Amniotic stem cell (primary cell): ENCODE measurements at places on chromosomes 3 and 15.

DNA sequence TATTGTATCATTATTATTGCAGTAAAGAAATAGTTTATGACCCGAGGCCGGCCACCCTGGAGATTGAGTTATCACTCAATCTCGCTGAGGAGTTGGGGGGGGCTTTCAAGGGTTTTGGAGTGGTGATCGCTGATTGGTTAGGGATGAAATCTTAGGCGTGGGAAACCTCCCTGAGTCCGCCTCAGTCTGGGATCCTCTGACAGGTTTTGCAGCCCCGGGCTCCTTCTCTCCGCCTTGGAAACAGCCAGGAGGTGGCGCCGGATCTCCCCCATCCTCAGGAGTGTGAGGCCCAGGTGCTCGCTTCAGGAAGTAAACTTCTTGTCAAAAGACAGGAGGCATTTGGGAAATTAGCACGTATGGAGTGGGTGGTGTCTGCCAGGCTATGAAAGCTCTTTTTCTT lies 41.1 kb upstream of the SEC61A1 start:
- no peak for DNase-seq

- no peak for DNase-seq
Measured at GRCh38 chr3:172522871-172523818, at the start of gene TNFSF10. Gene TNFSF10 (minus strand): TSS chr3:172523430. CDS start chr3:172523384, 46 bp downstream.

DNA sequence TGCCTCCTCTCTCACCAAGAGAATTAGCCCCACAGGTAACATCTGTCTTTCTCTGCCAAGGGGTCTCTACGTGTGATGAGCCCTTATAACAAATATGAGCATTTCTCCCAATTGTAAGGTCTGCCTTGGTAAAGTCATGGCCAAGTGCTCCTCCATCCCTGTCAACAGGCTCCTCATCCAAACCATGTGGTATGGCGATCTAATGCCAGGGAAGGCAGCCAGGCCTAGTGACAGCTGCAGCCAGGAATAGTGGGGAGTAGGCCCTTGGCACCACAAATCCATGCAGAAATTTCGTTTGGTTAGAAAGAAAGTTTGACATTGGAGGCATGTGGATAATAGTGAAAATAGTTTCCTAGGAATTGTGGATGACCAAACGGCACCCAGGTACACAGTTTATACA lies 4.7 kb upstream of the LRTM1 start:
- DNase-seq: no peak

DNA sequence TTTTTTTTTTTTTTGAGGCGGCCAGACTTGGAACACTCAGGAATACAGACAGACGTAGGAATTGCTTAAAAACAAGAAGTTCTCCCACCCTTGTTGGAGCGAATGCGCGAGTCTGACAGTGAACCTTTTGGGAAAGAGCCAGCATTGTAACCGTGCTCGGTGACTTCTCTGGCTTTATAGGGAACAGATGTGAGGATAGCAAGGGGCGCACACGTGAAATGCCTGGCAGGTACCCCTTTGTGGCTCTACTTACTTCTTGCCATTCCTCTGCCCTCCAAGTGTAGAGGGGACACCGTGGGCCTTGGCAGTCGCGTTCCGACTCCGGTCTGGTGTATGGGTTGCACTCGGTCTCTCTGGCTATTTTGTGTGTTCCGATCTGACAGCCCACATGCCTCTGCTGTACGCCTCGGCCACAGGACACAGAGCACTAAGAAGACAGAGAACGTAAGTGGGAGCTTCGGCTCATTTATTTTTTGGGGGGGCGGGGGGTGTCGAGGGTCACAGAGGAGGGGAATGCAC lies 126.4 kb downstream of the ADAMTS9 start:
- no peak for DNase-seq

DNA sequence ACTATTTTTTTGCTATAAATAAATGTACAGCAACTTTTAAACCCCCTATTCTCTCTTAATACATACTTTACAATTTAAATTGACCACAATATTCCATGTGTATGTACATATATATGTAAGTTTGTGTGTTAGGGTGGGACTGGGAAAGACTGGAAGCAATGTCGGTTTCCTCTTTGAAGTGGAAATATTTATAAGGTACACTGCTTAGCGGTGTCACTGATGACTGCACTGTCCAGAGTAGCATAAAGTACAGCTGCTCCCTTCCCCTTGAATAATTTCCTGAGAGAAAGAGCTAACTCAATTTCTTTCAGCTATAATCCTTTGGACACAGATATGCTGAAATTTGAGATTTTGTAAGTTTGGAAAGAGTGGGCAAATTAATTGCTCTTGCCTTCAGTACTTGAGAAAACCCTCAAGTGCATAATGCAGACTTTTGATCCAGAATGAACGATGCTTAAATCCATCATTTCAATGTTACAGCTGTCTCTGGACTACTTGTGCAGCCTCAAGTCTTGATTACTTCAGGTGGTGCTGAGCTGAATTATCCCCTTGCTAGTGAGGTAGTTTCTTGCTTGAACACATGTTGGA lies 267.0 kb upstream of the CFAP20DC start:
- no peak for DNase-seq

- DNase-seq: no peak
Measured at GRCh38 chr3:128070898-128071591, 18.8 kb downstream of the SEC61A1 start.

DNA sequence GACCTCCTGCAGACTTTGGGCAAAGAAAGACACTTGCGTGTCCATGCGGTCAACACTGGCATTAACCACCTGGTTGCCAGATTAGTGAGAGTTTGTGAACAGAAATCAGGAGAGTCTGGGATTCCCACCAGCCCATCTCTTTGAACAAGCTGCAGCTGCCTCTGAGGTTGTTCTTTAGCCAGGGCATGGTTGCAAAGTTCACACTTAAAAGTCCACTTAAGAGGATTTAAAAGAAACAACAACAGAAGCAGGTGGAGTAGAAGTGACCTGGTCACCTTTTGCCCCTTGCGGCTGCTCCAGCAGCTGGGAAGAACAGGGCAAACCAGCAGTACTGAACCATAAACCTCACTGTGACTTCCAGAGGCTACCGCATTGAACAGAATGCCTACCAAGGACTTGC lies 97.3 kb downstream of the FOXB1 start:
- no peak for DNase-seq

DNA sequence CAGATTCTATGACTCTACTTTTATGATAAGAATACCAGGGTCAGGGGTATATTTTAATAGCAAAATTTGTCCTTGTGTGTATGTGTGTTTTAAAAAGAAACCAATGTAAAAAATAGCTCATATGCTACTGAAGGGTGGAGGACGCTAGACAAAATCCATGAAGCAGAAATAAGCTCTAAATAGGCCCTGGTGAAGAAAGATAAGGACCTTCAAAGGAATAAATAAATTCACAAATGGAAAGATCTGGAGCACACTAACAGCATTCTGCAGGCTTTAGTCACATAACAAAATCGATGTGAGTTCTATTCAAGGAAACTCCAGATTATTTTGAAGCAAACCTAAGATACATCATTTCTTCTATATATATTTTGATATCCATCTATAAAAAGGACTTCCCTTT lies 27.2 kb upstream of the ATP11B start:
- no peak for DNase-seq

- DNase-seq: peak; percentile 22
Measured at GRCh38 chr15:71333839-71334238, 218.6 kb downstream of the THSD4 start.

GRCh38 chr15:56608993-56609392 lies 124.3 kb downstream of the ZNF280D start:
- no peak for DNase-seq
